ENCODE measurements at places on chromosomes 7 and 10.

- DNase-seq, result no peak
Measured at GRCh38 chr10:1309617-1310270, 253.6 kb downstream of the WDR37 start.

GRCh38 chr10:133336577-133337369, at the start of gene CALY:
Gene CALY, minus strand, starts transcription at chr10:133336896. Its CDS starts 7,907 bp downstream, at chr10:133328989.
- DNase-seq, result no peak

GRCh38 chr7:74231232-74231590, 21.4 kb downstream of the LAT2 start:
- no peak for DNase-seq

GRCh38 chr10:24435374-24435773, 226.4 kb downstream of the KIAA1217 start:
- DNase-seq, result no peak

GRCh38 chr10:21173802-21174714, 276.9 kb upstream of the NEBL start:
- no peak for DNase-seq

- DNase-seq, result no peak
Measured at GRCh38 chr7:37216156-37216852, 232.4 kb downstream of the ELMO1 start.

DNA sequence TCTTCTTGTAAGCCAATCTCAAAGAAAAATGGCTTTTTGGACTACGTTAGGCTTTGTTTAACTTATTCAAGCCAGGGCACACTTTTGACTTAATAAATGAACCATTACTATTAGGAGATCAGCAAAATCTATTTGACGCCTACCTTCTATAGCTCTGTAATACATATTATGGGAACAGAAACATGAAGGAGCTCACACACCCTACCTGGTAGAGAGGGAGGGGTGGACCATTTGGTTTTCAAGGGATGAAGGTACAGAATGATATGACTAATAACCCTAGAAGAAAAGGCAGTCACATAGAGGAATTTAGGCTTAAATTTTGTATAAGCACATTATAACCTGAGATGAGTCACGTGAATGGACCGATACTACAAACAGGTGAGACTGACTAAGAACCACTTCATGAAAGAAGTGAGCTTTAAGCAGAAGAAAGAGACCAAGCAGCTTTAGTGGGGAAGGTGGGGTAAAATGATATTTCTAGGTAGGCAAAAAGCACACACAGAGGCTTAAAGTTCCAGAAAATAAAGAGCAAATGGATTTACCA, 106.8 kb upstream of the CTTNBP2 start:
- no peak for DNase-seq

All from urinary bladder (tissue), 4 donors.